ENCODE measurements at places on chromosomes 3 and 15.

DNA sequence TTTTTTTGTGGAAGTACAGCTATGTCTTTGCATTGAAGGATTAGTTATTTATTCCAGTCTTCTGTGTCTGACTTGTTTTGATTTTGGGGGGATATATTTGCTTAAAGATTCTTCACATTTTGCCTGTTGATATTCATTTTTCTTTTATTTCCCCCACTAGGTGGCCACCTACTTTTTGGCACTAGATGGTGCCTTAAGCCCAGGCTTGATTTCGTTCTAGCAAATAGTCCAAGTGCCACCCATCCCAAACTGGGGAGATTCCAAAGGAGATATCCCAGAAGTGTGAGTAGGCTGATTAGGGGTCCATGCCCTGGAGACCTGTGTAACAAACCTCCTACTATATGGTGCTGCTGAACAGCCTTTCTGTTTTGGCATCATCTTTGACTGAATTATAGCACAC, 80.0 kb upstream of the SPATA16 start:
- DNase-seq, result no peak

DNA sequence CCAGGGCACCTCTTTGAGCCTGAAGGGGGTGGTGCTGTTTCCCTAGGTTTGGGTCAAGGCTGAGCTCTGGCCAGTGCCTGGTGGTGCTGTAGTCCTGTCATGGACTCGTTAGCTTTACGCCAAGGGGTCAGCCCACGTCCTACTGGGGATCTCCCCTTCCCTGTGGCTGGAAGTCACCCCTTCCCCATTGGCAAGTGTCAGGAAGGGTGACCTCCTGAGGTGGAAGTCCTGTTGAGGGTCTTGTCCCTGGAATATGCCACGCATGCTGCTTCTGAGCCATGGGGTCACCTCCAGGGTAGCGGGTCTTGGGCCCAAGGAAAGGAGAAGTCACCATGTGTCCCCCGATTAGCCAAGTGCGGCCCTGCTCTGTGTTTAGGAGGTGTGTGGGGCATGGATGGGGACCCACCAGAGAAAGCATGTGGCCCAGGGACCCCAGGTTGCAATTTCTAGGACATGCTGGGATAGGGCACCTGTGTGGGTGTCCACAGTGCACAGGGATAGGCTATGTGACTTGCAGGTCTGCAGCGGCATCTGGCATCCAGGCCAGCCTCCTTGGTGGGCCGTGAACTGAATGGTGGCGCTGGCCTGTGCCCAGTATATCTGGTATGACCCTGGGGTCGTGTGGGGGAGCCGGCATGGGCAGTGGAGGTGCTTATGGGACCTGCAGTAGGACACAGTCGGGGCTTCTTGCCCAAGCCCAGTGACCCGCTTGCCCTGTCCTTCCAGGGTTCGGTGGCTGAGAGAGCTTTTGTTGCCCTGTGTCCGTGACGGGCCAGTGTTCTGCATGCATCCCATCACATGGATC, 226.7 kb downstream of the SNRPN start:
- peak; percentile 1 for DNase-seq

- DNase-seq, result no peak
Observed at GRCh38 chr3:149077628-149078027, 8.7 kb downstream of the HLTF start.

DNA sequence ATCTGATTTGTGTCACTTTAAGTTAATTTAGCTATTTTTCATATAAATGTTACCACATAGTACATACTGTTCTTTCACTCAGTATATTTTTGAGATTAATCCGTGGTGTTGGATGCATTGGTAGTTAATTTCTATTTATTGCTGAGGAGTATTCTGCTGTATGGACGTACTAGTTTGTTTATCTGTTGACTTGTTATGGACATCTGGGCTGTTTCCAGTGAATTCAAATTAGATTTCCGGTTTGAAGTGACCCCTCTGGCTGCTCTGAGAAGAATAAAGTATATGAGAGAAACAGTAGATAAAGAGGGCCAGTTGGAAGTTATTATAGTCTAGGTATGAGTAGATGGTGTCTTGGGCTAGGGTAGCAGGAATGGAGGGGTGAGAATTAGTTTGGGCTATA, 15.6 kb downstream of the KAT2B start:
- no peak for DNase-seq

DNA sequence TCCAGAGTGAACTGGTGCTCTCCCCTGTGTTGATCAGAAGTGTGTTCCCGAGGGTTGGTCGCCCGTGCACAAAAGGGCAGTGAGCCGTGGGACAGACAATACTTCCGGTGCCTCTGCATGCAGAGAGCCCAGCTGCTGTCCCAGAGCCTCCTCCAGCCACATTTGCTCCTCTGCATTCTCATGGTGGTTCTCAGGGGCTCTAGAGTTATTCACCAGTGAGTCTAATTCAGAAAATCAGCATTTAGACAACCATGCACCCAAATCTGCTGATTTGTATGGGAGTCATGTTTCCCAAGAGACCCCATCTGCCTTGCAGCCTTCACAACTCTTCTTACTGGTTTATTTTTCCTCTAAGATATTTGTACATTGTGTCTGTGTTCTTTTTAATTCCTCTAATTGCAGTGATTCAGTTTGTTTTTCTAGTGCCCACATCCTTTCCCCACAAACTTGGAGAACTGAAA, 107.0 kb upstream of the SPRED1 start:
- no peak for DNase-seq

GRCh38 chr3:151863611-151864010, 9.8 kb upstream of the SUCNR1 start:
- DNase-seq, result no peak

GRCh38 chr3:149442043-149442442, 32.5 kb upstream of the TM4SF4 start:
- DNase-seq, result no peak

DNA sequence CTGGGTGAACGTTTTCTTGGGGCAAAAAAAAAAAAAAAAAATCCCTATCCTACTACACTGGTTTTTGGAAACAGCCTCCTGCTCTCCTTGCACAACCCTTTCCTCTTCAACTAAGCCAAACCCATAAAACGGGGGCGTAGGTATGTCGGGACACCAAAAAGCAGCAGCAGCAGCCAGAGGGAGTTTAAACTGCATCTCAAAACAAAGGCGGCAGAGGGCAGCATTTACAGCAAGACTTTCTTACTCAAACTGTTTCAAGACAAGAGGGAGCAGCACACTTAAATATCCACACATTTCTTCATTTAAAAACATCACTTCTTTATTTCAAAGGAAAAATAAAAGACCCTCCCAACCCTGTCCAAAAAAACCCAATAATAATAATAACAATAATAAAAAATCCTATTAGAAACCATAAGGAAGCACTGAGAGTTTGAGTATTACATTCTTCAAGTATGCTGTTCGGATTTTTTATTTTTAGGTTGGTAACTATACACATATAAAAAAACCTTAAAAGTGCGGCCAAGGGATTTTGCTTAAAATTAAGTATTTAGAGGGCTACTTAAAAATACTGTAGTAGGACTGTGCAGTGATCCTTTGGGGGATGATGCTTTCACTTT, 43.9 kb upstream of the PLXND1 start:
- DNase-seq, result no peak

DNA sequence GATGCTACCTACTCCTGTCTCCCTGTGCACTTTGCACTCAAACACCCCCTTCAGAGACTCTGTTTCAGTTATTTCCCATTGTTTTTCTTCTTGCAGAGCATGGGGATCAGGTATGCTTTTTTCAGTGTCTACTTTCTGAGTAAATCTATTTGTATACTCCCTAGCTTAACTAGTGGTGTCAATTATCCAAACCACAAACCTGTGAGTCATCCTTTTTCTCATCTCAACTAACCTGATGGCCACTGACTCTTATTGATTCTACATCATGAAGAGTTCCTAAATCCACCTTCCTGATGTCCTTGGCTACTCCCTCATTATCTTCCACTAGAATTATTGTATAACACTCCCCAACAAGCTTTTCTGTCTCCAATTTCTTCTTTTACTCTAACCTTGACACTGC, 68.0 kb downstream of the DIPK2A start:
- DNase-seq, result no peak

GRCh38 chr3:156978481-156978961, 152.4 kb downstream of the LEKR1 start:
- DNase-seq, result no peak

DNA sequence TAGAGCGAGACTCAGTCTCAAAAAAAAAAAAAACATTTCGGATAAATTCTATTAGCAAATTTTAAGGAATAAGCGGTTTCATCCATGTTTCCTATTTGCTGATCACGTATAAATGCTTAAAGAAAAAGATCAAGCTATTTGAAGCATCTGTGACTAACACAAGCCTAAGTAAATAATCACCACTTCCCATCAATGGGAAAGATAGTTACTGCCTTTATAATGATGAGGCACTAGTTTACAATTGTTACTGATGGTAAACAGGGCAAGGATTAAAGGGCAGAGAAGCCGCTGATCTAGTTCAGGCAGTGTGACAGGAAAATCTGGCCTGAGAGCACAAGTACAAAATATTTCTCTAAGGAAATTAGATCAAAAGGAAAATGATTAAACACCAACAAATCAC, 13.7 kb downstream of the CLPX start:
- DNase-seq, result no peak

- DNase-seq, result no peak
Observed at GRCh38 chr3:58084166-58084565, 75.9 kb downstream of the FLNB start.

DNA sequence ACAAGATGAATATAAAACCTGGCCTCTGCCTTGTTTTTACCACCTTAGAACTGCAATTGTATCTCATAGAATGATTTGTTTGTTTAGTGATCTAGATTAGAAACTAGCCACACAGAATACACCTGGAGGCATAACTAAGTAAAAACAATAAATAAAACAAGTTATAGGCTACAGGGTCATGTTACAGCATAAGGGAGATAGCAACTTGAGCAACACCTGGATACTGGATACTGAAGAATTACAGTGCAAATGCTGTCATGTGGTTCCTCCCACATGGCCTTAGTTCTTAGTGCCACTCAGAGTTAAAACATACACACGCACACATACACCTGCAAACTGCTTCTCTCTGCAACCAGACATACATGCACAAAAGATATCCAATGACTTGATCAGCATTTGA, 563.4 kb upstream of the DPPA4 start:
- DNase-seq, result no peak

- DNase-seq, result no peak
Observed at GRCh38 chr3:107201146-107201545, 176.1 kb upstream of the CCDC54 start.

DNA sequence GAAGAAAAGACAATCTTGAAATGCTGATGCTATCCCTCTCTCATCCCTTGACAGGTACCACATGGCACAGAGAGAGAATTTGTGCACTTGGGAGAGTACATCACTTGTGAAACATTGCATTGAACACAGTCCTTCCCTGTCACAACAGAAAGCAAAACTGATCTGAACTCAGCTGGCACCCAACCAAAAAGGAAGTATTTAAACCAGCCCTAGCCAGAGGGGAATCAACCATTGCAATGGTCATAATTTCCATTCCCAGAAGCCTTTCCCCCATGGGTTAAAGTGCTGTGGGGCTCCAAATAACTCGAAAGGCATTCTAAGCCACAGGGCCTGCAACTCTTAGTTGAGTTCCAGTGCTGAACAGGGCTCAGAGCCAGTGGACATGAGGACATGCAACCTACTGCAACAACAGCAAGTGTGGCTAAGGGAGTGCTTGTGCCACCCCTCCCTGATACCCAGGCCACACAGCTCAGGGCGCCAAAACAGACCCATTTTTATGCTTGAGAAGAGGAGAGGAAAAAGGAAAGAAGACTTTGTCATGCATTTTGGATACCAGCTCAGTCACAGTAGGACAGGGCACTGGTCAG, 530.8 kb upstream of the BCHE start:
- DNase-seq, result no peak

GRCh38 chr3:99248130-99248529, 346.6 kb upstream of the DCBLD2 start:
- no peak for DNase-seq

GRCh38 chr15:101534376-101534970, 45.0 kb upstream of the PCSK6 start:
- no peak for DNase-seq

All from stimulated activated CD4-positive, alpha-beta T cell treated with anti-CD3 and anti-CD28 coated beads, Interleukin-15, amount 100 ng/mL, for 1 hour (primary cell).